ENCODE measurements at places on chromosomes 6 and 20.

GRCh38 chr6:33781131-33781975 is 7.6 kb downstream of the LEMD2 start:
- DNase-seq, result no peak

GRCh38 chr20:58005581-58006345 is 222.7 kb downstream of the ANKRD60 start:
- no peak for DNase-seq

DNA sequence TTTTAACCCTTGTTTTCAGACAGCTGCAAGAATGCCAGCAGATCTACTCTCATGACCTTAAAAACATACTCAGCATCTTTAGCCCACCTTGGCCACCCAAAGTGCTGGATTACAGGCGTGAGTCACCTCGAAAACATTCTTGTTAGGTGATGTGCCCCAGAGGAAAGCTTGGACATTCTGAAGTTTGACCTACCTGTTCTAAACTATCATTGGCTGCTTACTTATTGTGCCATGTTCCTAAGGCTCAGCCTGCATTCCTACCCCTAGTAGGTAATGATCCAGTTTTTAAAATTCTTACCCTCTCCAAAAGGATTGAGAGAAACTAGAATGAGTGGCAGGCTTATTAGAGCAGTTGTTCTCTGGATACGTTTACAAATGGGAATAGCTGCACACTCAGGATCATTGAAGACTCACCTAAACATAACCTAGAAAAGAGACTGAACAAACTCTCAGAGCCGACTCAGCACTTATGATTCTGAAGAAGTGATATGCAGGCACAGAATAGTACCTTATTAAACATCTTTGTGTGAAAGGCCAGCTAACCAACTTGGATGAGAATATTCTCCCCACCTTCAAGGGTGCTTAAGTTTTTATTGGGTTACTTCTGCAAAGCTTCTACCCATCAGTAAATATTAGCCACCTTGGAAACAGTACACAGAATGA is 362.1 kb downstream of the NRN1 start:
- no peak for DNase-seq

DNA sequence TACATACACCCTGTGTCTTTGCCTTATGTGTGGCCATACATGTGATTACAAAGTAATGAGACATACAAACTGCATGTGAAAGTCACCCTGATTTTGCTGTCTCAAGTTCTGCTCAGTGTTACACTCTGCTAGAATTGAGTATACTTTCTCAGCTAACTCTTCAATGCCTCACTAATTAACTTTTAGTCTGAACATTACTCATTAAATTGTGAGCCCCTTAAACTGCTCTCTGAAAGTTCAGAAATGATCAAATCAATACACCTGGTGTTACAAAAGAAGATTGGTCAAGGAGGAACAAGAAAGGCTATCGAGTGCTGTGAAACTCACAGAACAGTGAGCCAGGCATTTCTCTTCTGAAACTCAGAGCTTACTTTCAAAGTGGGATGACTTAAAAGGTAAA is 71.3 kb downstream of the MKKS start:
- DNase-seq, result no peak
